Mucosa of descending colon (tissue), 3 donors: ENCODE measurements at places on chromosomes 7 and 10. TPM values are rescaled to one million over a fixed set of nuclear protein-coding genes. Genes with fewer than 3 reads are reported as not detected.

GRCh38 chr7:142671506-142671905 lies 77.8 kb upstream of the PRSS1 start:
- no peak for DNase-seq

GRCh38 chr10:92920866-92921265 lies 72.5 kb downstream of the EXOC6 start:
- DNase-seq: no peak

- DNase-seq: no peak
Measured at GRCh38 chr7:64811767-64812166, 17.5 kb downstream of the ZNF138 start.

DNA sequence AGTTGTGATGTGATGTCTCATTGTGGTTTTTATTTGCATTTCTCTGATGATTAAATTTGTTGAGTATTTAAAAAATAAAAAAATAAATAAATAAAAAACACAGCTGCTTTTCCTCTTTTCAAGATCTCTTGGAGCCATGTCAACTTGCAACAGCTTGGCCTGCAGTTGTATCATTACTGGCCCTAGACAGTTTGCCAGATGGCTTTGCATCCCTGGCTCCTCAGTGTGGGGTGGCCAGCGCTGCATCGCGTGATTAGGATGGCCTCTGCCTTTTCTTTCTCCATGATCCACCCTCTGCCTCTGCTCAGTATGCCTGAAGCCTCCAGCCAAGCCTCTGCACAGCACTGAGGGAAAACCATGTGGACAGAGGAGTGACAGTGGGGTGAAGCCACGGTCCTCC lies 96.8 kb downstream of the PPP1R3C start:
- DNase-seq: peak; percentile 54

GRCh38 chr10:116113721-116114501 lies 159.1 kb downstream of the GFRA1 start:
- no peak for DNase-seq

DNA sequence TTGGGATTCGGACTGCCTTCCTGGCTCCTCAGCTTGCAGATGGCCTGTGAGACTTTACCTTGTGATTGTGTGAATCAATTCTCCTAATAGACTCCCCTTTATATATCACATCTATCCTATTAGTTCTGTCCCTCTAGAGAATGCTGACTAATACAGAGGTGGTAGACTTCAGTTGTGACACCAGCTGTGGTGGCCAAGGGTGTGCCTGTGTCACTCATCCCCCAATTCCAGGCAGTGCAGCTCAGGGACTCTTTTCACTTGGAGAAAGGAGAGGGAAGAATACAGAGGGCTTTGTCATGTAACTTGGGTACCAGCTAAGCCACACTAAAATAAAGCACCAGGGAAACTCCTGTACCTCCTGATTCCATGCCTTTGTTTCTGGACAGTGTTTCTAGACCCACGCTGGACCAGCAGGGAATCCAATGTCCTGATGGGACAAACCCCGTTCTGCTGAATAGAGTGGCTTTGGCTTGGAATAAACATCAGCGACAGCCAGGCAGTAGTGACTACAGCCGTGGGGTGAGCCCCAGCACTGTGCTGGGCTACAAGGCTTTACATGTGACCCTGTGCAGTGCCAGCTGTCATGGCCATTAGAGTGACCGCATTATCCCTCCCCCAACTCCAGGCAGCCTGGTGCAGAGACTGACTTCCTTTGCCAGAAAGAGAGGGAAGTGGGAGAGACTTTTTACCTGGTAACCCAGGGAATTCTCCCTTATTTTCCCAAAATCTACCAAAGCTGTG lies 233.6 kb downstream of the ANK3 start:
- no peak for DNase-seq

GRCh38 chr7:22317632-22318031 lies 39.3 kb downstream of the RAPGEF5 start:
- no peak for DNase-seq

DNA sequence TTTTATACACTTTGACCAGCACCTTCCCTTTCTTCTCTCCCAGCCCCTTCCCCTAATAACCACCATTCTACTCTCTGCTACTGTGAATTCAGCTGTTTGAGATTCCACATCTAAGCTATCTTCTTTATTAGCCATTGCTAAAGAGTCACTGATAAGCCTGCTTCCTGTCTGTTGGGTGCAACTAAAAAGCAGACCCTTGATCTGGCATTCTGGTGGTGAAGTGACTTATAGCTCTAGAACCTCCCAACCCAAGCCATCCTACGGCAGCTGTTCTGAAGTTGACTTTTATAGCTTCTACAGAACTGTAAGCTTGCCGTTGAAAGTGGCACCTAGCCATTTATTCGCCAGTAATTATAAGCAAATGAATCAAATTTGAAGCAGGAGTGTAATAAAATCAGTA lies 105.6 kb downstream of the AHR start:
- no peak for DNase-seq

GRCh38 chr7:117716707-117717299 lies 156.4 kb downstream of the CTTNBP2 start:
- no peak for DNase-seq

DNA sequence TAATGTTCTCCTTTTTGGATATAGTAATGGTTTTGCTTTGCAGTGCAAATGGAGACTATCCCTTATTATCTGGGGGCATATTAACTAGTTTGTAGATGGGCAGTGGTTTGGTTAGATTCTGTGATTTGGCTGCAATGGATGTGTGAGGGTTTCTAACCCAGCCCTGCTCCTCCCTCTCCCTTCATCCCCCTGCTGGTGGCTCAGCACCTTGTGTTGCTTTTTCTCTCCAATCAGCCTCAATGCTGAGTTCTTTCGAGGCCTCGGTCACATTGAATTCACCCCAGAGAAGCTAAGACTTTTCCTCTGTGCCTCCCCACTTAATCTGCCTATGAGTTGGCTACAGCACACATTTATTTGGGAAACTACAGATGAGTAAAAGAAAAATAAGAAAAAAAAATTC lies 120.0 kb downstream of the MALRD1 start:
- no peak for DNase-seq

- DNase-seq: no peak
Measured at GRCh38 chr7:17564678-17565212, 266.3 kb downstream of the AHR start.

PDLIM1 gene
- total RNA-seq: 434 TPM

HGF gene
- 3.2 TPM for total RNA-seq
